Natural killer cell treated with Interleukin-12 subunit alpha and Interleukin-12 subunit beta and Interleukin-15 and Interleukin-18, amount 100 ng/mL, for 72 hours (primary cell): ENCODE measurements at places on chromosomes 2 and 18. TPM values are rescaled to one million over a fixed set of nuclear protein-coding genes. Genes with fewer than 3 reads are reported as not detected.

- no peak for DNase-seq
These were observed 111.4 kb downstream of the THADA start for GRCh38 chr2:43484323-43484930.

- DNase-seq, result no peak
These were observed at the start of gene CREG2 for GRCh38 chr2:101387151-101387834. Gene CREG2 (minus strand): TSS chr2:101387503. CDS start chr2:101387457, 46 bp downstream.

The NMUR1 gene
- 3.4 TPM for total RNA-seq

GRCh38 chr18:34757666-34758065 is 47.6 kb downstream of the DTNA start:
- DNase-seq, result no peak

DNA sequence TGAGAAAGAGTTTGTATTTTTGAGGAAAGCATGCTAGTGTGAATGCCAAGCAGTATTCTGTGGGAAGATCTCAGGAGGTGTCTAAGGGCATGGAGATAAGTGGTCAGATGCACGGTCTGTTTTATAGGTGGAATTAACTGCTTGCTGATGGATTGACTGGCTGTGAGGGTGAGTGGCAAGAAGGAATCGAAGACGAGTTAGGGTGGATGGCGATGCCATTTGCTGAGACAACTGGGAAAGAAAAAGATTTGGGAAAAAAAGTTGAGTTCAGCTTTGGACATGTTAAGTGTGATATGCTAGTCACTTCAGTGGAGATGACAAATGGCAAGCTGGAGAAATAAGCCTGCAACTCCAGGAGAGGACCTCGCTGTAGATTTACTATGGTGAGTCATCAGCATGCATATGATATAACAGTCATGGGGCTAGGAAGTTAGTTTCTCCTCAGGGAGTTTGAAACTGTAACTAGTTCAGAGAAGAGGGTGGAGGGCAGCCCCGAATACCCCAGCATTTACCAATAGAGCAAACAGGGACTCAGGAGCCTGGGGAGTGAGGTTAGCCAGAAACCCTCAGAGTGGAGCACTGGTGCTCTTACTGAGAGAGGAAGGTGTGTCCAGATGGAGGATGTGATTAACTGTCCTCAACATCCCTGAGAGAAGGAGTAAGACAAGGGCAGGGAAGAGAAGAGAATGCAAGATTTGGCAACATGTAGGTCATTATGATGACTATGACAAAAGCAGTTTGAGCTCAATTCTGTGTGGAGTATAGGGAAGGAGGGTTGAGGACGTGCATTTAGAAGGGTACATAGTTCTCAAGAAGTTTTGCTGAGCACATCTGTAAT is 2.0 kb upstream of the HK2 start:
- DNase-seq, result no peak

GRCh38 chr2:98346311-98347236 is at the start of gene CNGA3:
Gene CNGA3 (plus strand): TSS chr2:98346456. CDS start chr2:98369976, 23,520 bp downstream.
- DNase-seq, result no peak

The SF3B6 gene
- 83.1 TPM for total RNA-seq

DNA sequence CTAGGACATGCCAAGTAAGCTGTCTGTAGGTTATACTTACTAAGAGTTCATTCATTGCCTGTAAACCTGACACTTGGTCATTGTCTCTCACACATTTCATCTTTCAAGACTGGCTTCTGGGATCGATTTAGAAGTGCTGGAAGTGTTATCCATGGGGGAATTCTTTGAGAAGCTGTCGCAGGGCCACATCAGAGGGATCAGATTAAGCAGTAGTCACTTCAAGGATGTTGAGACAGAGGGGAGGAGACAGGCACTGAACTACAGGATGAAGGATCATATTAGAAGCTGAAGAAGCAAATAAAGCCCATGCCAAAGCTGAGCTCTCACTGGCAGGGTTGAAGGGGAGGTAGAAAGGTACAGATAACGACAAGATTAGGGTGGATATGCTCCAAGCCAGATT is 49.0 kb downstream of the CDK15 start:
- DNase-seq, result no peak

GRCh38 chr2:12396699-12397098 is 320.0 kb upstream of the TRIB2 start:
- no peak for DNase-seq

The DNER gene
- 0.14 TPM for total RNA-seq

The OR6B3 gene
- not detected for total RNA-seq

GRCh38 chr2:164510895-164511294 is 110.4 kb downstream of the GRB14 start:
- DNase-seq, result no peak

DNA sequence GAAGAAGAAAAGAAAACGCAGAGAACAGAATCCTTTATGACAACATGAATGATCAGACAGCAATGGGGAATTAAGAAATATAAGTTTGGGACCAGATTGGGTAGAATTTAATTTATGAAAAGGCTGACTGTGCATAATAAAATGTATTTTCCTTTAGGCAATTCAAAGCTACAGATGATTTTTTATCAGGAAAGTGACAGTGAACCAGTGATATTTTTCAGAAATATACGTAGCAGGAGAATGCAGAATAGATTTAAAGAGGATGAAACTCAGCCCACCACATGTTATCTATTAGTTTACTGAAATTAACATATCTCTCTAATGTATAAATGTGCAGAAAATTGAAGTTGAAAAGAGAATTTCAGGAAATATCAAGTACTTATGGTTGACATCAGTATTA is 110.0 kb downstream of the SCN2A start:
- no peak for DNase-seq

The VAMP5 gene
- 50.7 TPM for total RNA-seq

- DNase-seq, result no peak
These were observed 7.7 kb downstream of the SERPINB2 start for GRCh38 chr18:63895190-63895589.

GRCh38 chr2:218806346-218806978 is 24.5 kb downstream of the CYP27A1 start:
- no peak for DNase-seq

The ERLEC1 gene
- total RNA-seq, result 45.9 TPM

- no peak for DNase-seq
These were observed 408.9 kb downstream of the RIT2 start for GRCh38 chr18:42706618-42707017.

DNA sequence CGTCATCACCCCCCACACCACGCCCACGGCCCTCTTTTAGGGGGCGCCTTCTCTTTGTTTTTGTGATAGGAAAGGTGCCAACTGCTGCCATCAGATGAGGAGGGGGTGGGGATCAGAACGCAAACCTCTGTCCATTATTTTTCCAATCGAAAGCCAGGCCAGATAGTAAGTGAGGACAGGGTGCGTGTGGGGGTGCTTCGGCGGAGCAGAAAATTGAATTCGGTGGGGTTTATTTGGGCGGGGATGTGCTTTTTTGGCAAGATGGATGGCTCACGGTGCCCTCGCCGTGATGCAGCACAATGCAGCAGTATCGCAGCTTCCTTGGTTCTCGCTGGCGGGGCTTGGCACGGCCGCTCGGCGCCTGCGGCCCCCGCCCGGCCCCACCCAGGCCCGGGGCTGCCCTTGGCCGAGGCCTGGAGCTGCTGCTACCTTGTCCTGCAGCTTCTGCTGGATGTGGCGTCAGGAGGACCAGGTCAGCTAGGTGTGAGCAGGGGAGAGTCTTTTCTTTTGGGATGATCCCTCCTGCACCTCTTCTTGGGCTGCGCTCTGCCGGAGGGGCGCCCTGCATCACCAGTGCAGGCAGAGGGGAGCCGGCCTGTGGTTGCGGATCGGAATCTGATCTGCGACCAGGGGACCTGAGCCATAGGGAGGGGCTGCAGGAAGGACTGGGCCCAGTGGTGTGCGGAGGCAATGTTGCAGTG is 1.3 kb downstream of the SPTBN1 start:
- DNase-seq, result no peak

GRCh38 chr2:220999356-220999755 is 572.7 kb downstream of the EPHA4 start:
- DNase-seq, result no peak

DNA sequence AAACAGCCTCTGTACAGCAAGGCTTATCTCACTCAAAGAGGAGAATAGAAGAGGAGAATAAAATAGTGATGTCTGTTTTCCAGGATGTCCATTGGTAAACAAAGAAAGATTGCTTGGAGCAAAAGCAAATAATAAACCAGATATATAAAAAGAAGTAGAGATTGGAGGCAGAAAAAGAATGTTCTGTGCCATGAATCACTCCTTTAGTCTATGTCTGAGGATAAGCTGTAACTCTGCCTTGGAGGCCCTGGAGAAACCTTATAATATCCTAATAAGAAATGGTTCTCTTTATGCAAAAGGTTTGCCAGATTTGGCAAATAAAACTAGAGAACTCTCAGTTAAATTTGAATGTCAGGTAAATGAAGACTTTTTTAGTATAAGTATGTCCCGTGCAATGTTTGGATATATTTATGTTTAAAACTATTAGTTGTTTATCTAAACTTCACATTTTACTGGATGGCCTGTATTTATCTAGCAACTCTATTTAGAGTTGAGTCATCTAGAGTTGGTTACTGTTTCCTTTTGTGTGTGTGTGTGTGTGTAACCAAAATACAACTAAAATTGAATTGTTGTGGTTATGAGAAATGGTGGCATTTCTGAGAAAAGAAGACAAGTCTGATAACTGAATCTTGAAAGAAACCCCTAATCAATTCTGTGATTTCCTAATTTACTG is 510.3 kb upstream of the SETBP1 start:
- DNase-seq, result no peak

GRCh38 chr2:20633794-20634506 is 16.9 kb downstream of the HS1BP3 start:
- DNase-seq, result no peak

GRCh38 chr2:5562865-5563264 is 129.3 kb upstream of the SOX11 start:
- DNase-seq, result no peak

- DNase-seq, result no peak
These were observed 91.0 kb upstream of the KCNH7 start for GRCh38 chr2:162929571-162929970.

DNA sequence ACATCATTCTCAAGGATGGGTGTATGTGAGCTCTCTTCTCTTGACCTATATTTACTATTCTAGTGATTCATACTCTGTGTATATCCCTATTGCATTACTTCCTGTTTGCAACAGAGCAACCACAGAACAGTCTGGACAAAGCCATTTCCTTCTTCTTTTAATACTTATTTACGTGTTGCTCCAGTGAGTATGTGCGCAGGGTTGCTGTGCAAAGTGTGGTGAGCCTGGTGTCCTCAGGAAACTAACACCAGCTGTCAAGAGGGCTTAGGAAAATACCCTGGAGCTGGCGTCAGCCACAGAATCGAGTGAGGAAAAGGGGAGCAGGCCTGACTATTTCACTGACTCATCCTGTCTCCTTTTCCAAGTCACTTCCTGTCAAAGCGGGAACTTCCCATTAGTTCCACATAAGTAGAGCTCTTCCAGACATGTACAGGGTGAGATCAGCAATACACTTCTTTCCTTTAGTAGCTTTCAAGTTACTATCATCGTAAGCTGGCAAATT is 214.1 kb upstream of the COPS8 start:
- DNase-seq, result no peak

GRCh38 chr18:62979176-62979575 is 263.8 kb downstream of the PHLPP1 start:
- no peak for DNase-seq

GRCh38 chr2:131040661-131041401 is 52.4 kb downstream of the FAM168B start:
- DNase-seq, result no peak

DNA sequence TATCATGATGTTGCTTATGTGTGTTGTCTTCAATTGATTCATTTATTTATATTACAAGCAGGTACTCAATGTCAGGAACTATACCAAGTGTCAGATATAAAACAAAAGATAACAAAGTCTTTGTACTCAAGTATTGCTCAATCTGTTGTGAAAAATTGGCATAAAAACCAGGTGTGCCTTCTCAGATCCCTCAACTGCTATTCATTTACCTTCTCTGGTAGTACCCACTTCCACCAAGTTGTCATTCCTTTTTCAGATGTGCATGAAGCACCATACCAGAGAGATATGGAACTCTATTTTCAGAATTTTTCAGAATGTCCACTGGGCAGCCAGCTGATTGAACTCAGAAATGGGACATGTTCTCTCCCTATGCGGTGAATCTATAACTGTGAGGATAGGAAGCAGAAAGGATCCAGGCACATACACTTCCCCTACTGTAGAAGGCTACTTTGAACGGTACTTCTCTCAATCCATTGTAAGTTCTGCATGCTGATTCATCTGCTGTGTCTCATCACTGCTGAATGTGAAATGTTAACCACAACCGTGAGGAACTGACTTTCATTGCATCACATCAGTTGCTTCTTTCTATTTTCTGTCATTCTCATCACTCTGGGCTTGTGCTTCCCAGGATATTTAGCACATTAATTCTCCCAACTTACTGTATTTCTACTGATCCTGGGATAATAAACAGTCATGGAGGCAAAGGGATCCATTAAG is 1621.3 kb downstream of the SUCLG1 start:
- DNase-seq, result no peak

The LIMS4 gene
- 0.43 TPM for total RNA-seq

DNA sequence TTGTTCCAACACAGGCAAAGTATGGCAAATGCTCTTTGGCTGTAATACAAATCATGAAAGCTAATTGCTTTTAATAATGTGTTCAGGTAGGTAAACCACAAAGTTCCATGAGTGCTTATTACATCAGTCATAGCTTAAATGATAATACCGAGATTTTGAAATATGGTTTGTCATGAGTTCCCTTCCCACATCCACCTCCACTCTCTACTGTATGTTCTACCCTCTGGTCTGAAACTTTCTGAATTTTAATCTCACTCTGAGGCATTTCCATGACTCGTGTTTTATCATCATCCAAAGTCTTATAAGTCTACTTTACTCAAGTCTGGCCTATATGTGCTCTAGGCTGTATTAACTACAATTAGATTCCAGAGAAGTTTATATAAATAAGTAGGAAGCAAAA is 354.8 kb downstream of the AKAIN1 start:
- no peak for DNase-seq

- DNase-seq, result no peak
These were observed 186.4 kb upstream of the FAM98A start for GRCh38 chr2:33785201-33786106.

- DNase-seq, result no peak
These were observed 212.4 kb downstream of the RPIA start for GRCh38 chr2:88903749-88904353.

DNA sequence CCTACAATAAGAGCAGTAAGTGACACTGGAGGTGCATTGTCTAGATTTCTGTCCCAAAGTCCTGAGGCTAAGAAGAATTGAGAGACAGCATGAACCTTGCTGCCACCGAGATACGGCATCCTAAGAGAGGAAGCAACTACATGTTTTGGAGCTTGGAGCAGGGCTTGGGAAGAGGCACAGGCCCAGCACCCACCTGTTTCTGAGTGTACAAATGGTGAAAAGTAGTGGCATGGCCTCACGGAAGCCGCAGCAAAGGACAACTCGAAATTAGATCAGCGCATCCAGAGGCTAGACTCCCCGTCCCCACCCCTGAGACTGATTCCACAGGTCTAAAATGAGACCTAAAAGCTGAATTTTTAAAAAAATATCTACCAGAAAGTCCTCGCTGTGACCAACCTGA is 127.5 kb downstream of the PTGR3 start:
- no peak for DNase-seq

GRCh38 chr18:56598422-56598821 is 40.0 kb downstream of the TXNL1 start:
- DNase-seq, result no peak

- DNase-seq, result no peak
These were observed 1.1 kb upstream of the TMEM185B start for GRCh38 chr2:120224256-120224655.
